Fibroblast of the aortic adventitia (primary cell): ENCODE measurements at places on chromosomes 6 and 20.
A peak's percentile ranks its signal among the peaks of the same experiment; 100 is the strongest.

DNA sequence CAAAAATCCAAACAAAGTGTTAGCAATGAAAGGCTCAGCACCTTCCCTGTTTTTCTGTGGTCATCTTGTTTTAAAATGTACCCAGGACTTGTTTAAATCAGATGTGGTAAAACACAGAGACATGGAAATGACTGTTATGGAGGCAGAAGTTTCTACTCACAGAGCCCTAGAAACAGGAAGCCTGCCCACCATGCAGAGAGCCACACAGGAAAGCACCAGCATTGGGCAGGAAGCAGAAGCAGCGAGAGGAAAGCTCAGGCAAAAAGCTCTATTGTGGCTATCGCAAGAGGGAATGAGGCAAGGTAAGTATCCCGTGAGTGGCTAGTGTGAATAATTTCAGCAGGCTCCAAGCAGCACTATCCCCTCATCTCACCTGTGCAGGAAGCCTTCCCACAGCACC is 42.8 kb downstream of the GPR6 start:
- no peak for DNase-seq

DNA sequence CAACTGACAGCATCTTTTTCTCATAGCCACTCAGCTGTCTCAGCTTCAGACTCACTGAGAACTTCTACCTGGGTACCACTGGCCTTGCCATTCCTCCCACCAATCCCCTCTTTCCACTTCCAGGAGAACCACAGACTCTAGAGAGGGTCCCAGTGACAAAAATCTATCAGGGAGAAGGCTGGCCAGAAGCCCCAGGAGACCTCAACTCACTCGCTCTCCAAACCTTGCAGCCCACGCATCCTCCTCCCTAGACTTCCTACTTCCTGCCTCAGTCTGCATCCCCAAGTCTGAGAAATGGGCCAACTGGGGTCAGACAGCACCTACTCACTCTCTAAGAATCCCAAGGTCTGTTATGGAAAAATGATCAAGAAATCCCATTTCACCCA is 1.2 kb downstream of the TMEM239 start:
- no peak for DNase-seq

- peak; percentile 40 for DNase-seq
These were observed 556 bp upstream of the MROH8 start for GRCh38 chr20:37179683-37180524.

- DNase-seq = no peak
These were observed 147.6 kb upstream of the ECI2 start for GRCh38 chr6:4282926-4283325.

- peak; percentile 42 for DNase-seq
These were observed 38.3 kb upstream of the ATXN1 start for GRCh38 chr6:16799279-16800193.

GRCh38 chr20:44731657-44732056 is 14.0 kb upstream of the KCNK15 start:
- DNase-seq = no peak
